ENCODE measurements at places on chromosomes 4 and X.

DNA sequence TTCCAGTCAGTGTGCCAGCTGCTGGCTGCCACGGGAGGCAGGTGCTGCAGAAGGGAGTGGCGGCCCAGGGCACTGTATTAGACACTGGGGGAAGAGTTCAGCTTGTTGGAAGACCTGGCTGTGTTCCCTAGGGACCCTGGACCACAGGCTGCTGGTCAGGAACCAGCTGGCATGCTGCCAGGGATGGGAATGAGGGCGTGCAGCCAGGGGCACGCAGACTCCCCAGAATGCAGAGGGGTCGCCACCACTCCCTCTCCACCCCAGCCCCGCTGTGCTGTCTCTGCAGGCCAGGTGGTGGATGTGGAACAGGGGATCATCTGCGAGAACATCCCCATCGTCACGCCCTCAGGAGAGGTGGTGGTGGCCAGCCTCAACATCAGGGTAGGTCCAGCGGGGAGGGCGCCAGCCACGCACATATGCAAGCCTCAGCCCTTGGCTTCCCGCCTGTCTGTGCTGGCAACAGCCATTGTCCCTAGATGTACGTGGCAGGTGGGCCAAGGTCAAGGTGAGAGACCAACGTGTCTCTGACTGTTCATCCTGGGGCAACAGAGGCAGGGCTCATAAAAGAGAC, 12.3 kb downstream of the ABCD1 start:
- DNase-seq: no peak

GRCh38 chr4:53847965-53848364, 216.4 kb downstream of the CHIC2 start:
- DNase-seq: no peak

DNA sequence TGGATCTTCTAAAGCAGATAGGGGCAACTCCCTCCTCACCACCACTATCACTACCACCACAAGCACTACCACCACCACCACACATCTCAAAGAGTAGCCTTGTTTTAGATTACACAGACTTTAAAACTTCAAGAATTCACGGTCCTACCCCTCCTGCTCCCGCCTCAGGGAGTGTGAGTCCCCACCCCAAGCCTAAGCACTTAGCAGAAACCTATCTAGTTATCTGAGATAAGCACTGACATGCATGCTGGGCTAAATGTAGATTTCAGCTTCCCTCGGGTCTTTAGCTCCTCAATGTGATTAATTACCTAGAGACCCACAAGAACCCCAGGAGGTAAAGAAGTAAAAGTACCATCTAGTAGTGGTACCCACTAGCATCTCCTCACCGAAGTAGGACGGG, 775 bp downstream of the AMOT start:
- no peak for DNase-seq

DNA sequence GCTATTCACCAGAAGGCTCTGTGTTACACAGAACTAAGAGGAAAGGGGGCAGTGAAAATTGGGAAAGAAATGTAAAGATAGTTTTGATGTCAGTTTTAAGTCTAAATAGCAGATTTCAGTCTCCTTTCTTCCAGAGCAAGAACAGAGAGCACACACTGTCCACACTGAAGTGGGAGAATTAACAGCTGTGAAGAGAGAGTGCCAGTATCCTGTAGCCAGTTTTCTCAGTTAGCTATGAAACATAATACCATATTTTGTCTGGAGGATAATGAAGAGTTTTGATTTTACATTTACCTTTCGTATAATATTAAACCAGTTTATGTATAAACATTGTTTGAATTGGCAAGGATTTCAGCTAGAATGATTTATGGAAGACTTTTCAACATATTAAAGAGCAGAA, 35.1 kb downstream of the FBXO8 start:
- DNase-seq: no peak

- no peak for DNase-seq
These were observed 106.3 kb downstream of the GC start for GRCh38 chr4:71677568-71677967.

DNA sequence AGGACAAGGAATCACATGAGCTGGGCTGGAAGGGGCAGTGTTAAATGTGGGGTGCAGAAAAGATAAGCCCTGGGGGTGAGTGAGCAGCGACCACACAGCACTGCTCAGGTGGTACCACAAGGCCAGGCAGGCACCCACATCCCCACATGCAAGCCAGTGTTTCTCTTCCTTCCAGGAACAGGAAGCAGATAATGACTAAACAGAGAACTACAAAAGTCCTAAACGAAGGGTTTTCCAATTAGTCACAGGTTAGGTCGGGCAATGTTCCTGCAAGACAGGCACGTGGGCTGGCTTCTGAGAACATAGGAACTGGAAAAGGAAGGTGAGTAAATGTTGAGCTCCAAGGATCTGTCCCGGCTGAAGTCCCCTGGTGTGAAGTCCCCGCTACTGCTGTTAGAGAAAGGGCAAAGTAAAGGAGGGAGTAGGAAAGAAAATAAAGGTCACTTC, 19.5 kb downstream of the RELL1 start:
- peak; percentile 58 for DNase-seq

DNA sequence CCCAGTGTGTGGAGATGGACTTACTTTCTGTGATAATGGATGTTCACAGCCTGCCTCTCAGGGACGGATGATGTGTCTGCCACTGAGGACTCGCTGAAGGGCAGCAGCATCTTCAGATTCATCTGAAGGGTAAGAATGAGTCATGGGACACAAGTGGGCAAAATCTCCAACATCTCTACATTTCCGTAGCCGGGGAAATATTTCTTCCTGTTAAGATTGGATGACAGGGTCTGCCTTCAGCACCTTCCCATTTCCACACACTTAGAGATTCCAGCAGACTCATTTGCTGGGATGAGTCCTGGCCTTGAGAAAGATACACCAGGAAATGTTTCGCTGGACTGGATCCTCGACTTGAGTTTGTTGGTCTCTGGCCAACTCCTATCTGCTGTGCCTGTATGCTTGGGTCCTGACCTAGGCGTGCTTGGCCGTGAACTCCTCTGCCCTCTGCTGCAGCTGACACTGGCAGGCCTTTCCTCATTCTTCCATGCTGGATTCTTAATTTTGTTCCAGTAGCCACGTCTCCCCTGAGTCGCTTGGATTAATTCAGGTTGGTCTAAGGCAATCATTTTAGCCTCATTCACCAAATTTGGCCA, 46.5 kb upstream of the SOD3 start:
- no peak for DNase-seq

- peak; percentile 22 for DNase-seq
These were observed 10.9 kb upstream of the ASMTL start for GRCh38 chrX:1463581-1463980.

- no peak for DNase-seq
These were observed 42.7 kb downstream of the TAPT1 start for GRCh38 chr4:16183604-16184003.

DNA sequence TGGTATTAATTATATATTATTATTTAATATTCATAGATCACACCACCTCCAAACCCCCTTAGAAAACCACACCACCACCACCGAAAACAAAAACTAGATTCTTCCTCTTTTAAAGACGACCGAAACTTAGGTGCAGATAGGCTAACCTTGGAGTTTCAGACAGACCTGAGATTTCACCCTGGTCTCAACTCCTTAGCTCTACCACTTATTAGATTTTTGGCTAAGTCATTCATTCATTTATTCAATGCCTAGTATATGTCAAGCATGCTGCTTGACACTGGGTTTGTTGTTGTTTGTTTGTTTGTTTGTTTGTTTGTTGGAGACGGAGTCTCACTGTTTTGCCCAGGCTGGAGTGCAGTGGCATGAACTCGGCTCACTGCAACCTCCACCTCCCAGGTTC, 9.5 kb upstream of the BMP2K start:
- DNase-seq: no peak

GRCh38 chr4:80538276-80538926, 202.9 kb downstream of the CFAP299 start:
- DNase-seq: no peak

DNA sequence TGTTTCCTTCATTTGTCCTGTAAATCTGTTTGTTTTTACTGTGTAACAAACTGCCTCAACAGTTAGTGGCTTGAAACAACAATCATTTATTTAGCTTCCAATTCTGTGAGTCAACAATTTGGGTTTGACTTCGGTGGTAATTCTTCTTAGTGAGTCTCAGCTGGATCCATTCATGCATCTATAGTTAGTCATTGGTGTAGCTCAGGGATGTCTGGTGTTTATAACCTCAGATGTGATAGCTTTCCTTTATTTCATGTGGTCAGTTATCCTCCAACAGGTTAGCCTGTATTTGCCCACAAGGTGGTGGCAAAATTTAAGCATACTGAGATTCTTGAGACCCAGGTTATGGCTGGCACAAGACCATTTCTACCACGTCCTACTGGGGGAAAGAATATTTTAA, 1267.2 kb downstream of the RAPGEF2 start:
- DNase-seq: no peak

DNA sequence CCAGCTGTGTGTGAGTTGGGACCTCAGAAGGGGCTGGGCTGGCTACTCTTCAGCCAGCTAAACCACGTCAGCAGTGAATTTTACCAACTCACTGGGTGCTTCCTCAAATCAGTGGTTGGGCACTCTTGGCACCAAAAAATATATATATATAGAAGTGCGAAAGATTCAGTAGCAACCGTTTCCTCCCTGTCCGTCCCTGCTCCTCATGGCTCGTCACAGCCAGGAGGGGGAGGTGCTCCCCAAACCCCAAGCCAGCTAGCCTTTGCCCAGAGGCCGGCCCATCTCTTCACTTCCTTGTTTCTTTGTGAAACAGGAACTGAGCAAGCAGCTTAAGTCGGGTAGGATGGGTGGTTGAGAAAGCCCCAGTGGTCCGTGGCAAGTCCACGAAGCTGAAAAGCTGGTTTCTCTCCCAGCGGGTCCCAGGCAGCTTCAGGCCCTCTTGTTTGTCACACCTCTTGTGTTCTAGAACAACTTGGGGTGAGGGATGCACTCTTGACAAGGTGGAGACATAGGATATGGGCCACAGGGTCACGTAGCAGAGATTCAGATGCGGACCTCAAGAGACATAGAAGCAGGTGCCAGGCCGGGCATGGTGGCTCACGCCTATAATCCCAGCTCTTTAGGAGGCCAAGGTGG, 6.8 kb upstream of the SASH3 start:
- peak; percentile 66 for DNase-seq

GRCh38 chrX:47807548-47807947, 29.2 kb upstream of the ZNF81 start:
- DNase-seq: no peak

DNA sequence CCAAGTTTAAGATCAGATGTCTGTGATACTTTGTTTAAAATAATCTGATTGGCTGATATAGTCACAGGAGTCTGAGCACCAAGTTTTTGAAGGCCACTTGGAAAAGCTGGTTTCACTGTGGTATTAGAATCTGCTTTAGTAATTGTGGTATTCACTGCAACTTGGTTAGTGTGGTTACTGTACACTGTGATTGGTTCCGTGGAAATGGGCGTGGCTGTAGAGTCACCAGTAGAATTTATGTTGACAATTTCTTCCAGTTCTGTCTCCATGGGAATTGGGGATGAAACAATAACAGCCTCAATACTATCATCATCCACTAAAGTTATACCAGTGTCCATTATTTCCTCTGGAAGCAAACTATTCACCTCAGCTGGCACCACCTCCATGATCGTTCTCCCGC, 26.2 kb downstream of the LIN54 start:
- peak; percentile 28 for DNase-seq

DNA sequence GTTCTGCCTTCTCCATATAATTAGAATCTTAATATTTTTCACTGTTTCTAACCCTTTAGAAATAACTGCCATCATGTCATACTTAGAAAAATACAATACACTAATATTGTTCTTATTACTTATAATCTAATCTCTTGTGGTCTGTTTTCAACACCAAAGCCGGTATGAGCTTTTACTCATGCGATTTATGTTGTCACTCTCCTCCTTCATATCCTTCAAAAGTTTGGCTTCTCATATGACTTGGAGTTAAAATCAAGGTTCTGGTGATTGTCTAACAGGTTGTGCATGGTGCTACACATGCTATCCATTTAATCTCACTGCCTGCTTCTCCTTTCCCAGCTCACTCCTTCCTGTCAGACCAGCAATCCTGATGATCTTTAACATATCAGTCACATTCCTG, 1392.9 kb downstream of the ARAP2 start:
- DNase-seq: no peak

- no peak for DNase-seq
These were observed 62.8 kb downstream of the FGF16 start for GRCh38 chrX:77510007-77510406.

DNA sequence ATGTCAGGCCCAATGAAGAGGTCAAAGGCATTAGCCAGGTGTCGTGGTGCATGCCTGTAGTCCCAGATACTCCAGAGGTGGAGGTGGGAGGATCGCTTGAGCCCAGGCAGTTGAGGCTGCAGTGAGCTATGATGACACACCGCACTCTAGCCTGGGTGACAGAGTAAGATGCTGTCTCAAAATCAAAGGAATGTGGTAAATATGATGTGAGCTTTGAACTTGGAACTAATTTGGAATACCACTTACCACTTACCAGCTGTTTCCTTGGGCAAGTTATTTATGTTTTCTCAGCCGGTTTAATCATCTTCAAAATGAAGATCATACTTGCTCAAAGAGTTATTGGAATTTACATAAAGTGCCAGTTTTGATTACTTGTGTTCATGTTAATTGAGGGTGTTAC, 23.8 kb upstream of the SEPSECS start:
- no peak for DNase-seq

DNA sequence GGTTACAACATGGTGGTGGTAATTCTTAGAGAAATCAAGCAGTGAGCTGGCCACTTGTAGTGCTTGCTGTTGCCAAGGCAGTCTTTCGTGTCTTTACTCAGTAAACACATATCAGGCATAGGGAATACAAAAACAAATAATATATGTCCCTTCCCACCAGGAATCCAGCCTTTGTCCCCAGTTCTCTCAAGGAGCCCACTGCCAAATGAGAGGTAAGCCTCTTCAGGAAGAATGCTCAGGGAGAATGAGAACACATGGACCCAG, 421 bp upstream of the PLAC1 start:
- DNase-seq: no peak

DNA sequence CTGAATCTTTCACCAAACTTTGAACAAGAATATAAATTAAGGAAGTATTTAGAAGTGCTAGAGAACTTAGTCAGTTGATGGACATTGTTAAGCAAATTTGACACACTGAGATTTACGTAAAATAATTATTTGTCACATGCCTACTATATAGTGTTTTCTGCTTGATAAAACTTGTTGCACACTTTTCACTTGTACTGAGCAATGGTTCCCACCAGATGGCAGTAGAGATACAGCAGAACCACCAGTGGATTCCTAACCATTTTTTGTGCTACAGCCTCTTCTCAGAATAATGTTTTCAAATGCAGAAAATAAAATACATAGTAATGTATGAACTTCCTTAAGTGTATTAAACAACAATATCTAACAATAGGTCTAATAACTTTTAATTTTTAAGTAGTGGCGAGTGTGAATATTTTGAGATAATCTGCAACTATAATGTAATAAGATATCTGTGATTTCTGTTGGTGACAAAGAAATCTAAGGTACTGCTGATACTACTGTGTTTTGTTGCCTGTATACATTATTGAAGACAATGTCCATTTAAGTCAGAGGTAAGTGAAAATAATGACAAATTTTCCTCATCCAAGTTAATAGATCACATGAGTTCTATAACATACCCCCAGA, 81.2 kb downstream of the APOOL start:
- peak; percentile 24 for DNase-seq

DNA sequence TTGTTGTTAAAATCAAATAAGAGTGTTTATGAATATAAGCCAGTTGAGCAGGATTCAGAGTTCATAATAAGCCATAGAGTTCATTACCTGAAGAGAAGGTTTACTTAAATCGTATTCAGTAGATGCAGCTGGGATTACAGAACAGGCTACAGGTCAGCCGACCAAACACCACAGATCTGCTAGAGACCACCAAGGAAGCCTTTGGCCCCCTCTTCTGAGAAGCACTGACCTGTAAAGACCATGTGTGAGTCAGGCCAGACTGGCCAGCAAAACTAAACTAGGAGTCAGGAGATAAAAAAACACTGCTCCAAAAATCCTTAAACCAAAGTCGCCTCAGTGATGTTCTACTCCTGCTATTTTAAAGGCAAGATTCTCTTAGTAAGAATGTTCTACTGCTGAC, 1125.5 kb downstream of the FAT4 start:
- DNase-seq: no peak
